ENCODE measurements at places on chromosomes 3 and 15. TPM values are rescaled to one million over a fixed set of nuclear protein-coding genes. Genes with fewer than 3 reads are reported as not detected.

The RPP25 gene
- 3.6 TPM for total RNA-seq

- no peak for DNase-seq
These were observed 43.9 kb upstream of the PLXND1 start for GRCh38 chr3:129650256-129650872.

GRCh38 chr3:52820736-52821135 is 9.7 kb downstream of the ITIH4 start:
- DNase-seq, result no peak

DNA sequence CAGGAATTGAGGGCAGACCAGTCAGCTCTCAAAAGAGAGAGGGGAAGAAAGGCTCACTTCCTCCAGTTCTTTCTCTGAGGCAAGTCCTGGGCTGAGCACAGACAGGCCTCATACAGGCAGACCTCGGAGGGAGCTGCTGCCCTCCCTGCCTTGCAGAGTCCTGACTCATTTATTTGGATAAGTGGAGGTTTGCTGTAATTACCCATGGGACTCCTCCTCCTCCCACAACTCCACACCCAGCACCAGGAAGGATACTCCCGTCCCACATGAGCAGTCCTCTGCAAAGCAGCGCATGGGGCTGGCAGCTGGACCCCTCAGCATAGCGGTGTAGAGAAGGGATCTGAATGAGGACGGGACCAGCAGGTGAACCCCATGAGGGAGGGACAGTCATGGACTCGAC is 13.4 kb upstream of the SCN10A start:
- DNase-seq, result no peak

DNA sequence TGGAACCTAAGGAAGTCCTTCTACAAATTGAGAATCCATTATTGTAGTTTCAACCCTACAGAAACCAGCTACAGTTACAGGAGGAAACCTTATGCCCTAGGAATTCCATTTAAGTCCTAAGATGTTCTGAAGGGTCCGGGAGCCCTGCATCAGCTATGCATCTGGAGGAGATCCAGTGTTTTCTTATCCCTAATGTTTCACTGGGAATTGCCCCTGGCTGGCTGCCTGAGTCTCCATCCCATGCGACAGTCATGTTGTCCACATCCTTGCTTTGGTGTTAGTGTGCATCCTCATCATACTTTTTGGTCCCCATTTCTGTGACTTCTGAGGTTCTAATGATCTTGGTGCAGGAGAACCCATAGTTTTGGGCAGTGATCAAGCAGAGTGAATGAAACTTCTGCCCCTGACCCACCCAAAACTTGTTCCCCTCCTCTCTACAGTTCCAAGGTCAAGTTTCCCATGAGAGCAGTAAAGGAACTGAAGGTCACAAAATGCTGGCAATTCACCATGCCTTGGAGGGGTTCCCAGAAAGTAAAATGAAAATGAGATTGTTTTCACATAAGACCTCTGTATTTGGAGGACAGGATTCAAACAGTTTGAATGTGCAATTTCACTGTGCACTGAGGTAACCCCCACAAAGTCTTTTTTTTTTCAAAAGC is 121.9 kb upstream of the PHLDB2 start:
- DNase-seq, result no peak

DNA sequence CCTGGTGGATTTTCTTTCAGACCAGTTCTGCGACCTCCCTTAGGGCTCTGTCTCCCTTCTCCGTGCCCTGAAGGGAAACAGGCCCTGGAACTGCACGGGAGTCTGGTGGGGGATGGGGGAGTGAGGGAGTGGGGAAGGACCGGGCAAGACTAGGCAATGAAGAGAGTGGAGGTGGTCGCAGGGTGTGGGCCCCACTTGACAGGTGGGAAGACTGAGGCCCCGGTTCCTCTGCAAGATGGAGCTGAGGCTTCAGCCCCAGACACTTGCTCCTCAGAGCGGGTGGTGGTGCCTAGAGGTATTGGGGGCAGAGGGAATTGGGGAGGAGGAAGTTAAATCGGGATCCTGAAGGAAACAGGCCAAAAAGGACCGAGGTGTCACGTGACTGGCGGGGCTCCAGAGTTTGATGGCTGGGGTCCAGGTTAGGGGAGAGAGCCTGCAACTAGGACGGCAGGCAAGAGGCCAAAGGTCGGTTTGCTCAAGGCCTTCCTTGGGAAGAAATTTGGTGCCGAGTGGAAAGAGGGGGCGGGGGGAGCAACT is 597 bp upstream of the CAMK1 start:
- DNase-seq, result no peak

GRCh38 chr3:87987952-87988351 is 70.9 kb downstream of the CGGBP1 start:
- DNase-seq, result no peak

GRCh38 chr3:89392991-89393390 is 285.6 kb downstream of the EPHA3 start:
- no peak for DNase-seq

- no peak for DNase-seq
These were observed 237.2 kb downstream of the MBNL1 start for GRCh38 chr3:152505926-152506325.

DNA sequence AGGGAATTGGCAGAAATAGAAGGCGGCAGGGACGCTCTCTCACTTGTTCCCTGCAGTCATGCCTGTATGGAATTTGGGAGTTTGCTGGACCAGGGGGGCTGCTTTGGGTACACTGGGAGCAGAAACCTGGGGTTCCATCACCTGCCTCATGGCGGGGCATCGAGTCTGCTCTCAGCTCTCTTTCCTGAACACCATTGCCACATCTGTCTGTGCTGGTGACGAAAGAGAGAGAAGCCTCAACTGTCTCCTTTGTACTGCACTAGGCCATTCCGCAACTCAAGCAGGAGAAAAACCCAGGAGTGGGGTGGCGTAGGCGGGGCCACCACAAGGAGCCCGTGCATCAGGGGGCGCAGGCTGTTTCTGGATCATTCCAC is 14.0 kb downstream of the TMEM158 start:
- no peak for DNase-seq
